NCI-H526 treated with DMSO at 0.1 percent for 48 hours (cell line): ENCODE measurements at places on chromosomes 12 and 14.

DNA sequence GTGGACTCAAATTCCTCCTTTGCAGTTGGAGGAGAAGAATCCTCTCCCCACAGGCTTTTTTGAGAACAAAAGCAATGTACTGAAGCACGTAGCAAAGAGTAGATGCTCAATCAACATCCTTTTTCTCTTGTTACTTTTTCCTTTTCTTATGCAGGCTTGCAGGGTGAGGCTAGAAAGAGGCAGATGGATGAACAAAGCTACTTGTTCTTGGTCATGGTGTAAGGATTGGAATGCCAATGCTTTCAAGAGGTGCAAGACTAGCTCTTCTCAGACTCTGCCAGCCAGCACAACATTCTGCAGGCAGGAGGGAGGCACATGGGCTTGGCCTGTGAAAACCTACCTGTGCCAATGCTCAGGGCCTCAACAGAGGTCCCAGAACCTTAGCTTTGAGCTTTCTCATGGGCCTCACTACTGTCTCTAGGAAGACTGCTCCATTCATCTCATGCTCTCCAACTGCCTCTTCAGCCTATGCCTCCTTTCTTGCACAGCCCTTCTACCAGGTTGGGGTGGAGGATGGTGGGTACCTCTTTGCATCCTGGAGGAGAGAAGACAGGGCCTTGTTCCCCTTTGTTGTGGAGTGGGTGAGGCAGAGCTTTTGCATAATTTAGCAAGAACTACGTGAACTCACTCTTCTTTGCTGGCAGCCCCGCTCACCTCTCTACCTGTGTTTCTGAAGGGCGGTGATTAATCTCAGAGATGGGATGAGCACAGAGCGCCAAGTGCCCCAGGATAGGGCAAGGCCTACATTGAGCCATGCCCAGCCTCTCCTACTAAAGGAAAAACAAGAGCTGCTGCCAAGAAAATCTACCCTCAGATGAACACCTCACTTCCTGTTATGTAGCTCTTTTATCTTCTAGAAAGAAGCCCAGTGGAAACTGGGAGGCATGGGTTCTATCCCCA is 1119.7 kb downstream of the VRK1 start:
- no peak for DNase-seq

- DNase-seq: no peak
Measured at GRCh38 chr12:120231316-120232011, 30.6 kb upstream of the RPLP0 start.

DNA sequence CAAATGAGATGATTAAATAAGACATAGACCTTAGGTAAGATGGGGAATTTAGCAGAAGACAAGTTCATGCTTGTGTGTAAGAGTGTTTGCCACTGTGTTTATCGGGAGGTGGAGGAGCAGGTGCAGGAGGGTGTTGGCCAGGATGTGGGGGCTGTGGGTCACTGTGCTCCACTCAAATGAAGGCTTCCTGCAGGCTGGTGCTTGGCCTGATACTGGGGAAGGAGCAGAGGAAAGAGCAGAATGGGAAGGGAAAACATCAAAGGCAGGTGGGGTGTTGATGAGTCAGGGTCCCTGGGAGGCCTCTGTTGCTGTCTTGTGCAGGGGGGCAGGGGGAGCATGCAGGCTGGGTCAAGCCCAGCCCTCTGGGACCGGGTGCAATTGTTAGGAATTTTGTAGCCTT is 126.5 kb downstream of the TSPAN9 start:
- no peak for DNase-seq

DNA sequence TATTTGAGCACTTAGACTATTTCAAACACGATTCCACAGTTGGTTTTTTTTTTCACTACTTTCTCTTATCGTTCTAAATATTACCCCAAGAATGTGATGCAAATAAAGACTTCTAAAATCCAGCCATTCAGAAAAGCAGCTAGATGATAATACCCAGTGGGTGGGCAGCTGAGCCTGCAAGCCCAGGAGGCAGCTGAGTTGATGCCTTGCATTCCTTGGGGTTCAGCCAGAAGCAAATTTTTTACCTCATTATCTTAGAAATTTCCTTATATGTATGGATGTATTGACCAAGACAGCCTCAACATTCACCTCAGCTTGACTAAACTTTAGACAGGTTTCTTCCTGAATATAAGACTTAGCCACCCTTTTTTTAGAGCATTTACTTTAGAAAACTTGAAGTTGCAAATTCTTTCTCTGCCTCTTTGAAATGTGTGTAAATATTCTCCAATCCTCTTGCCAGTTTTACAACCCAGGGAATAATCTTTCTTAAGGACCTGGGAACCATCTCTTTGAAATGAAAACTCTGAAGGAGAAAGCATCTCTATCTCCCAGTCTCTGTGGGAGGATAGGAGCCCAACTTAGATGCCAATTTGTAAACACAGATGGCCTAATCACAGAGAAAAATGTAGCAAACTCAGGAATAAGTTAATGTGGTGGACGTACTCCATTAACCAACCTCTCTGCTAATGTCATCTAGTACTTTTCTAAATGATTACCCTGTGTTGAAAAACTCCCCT is 52.2 kb upstream of the ANP32D start:
- DNase-seq: no peak

GRCh38 chr12:110636516-110636915 is 22.6 kb downstream of the TCTN1 start:
- no peak for DNase-seq

- DNase-seq: no peak
Measured at GRCh38 chr14:52078095-52078531, 9.3 kb upstream of the NID2 start.

- no peak for DNase-seq
Measured at GRCh38 chr14:104373055-104373854, 206.3 kb upstream of the C14orf180 start.

DNA sequence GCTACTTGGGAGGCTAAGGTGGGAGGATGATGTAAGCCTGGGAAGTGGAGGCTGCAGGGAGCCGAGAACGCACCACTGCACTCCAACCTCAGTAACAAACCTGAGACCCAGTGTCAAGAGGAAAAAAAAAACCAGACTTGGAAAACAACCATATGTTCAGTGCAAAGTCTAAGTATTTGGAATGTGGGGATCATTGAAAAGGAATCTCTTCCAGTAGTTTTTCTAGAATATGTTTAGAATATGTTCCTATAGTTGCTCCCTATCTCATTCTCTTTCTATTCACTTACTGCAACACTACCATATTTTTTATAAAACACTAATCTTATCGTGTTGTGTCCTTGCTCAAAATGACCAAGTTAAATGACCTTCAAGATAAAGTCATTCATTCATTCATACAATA is 423.5 kb upstream of the SOX5 start:
- no peak for DNase-seq

GRCh38 chr12:1947081-1947480 is 28.6 kb upstream of the CACNA2D4 start:
- DNase-seq: no peak

- DNase-seq: no peak
Measured at GRCh38 chr12:93009533-93009932, 80.4 kb upstream of the EEA1 start.

GRCh38 chr12:132063491-132063890 is 80.6 kb downstream of the DDX51 start:
- DNase-seq: no peak

DNA sequence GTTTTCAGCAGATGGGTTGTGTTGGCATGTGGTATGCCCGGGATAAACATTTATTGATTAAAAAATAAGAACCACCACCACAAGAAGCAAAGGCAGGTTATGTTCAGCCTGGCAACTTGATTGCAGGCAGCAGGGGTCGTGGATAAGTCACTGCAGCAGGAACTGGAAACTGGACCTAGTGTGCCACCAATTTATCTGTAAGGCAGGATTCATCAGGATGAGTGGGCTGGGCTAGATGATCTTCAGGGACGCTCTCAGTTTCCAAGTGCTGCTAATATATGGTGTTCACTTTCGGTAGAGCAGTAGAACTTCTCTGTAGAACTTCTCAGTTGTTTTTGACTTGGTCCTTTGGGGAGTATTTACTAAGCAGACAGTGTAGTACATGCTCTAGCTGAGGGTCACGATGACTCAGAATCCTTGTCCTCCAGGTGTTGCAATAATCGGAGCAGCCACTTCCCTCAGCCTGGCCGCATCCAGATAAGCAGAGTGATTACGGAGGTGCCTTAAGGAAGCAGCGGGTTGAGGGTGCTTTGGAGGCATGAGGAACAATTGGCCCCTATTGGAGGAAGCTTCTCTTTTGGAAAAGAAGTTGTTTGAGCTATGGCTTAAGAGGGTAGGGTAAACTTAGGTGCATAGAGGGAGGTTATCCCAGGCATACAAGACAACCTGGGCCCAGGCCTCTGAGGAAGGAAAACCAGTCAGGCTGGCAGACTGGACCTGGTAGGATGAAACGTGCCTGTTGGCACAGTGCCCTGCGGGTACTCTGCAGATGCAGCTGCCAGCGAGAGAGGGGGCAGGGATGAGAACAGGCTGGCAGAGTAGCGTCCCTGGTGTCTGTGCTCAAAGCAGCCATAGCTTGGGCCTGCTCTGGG is 104.0 kb downstream of the GPR135 start:
- DNase-seq: peak; percentile 76

GRCh38 chr12:46831335-46832129 is 5.7 kb upstream of the SLC38A4 start:
- no peak for DNase-seq

DNA sequence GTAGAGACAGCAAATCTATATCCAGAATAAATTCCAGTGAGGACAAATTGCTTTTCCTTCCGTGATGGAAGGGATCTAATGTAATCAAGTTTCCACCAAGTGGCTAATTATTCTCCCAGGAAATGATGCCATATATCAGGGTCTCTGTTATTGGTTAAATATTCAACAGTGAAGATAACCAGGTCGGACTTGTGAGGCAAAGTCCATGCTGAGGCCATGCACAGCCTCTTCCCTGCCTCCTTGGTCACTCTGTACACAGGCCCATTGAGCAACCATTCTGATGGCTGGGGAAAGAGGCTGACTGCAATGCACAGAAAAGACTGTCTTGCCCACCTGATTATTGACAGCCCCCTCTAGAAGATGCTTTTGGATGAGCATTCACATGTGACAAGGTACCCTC is 90.1 kb downstream of the TNFAIP2 start:
- DNase-seq: no peak

GRCh38 chr12:15544589-15544988 is 222.3 kb downstream of the PTPRO start:
- DNase-seq: no peak

GRCh38 chr12:60465060-60465459 is 869.2 kb downstream of the SLC16A7 start:
- DNase-seq: no peak

- DNase-seq: no peak
Measured at GRCh38 chr12:15664491-15664890, 124.7 kb downstream of the EPS8 start.

- no peak for DNase-seq
Measured at GRCh38 chr14:92916201-92916600, 6.7 kb upstream of the CHGA start.

DNA sequence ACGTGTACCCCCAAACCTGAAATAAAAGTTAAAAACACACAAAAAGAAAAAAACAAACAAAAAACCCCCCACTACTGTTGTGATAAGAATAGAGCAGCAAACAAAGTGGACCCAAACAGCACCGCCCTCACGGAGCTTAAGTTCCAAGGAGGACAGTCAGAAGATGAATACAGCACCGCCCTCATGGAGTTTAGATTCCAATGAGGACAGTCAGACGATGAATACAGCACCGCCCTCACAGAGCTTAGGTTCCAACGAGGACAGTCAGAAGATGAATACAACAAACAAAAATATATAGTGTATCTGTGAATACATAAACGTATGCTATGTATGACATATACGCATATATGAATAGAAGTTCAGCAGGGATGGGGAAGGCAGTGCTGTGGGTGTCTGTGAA is 353.8 kb downstream of the GLT1D1 start:
- DNase-seq: no peak

DNA sequence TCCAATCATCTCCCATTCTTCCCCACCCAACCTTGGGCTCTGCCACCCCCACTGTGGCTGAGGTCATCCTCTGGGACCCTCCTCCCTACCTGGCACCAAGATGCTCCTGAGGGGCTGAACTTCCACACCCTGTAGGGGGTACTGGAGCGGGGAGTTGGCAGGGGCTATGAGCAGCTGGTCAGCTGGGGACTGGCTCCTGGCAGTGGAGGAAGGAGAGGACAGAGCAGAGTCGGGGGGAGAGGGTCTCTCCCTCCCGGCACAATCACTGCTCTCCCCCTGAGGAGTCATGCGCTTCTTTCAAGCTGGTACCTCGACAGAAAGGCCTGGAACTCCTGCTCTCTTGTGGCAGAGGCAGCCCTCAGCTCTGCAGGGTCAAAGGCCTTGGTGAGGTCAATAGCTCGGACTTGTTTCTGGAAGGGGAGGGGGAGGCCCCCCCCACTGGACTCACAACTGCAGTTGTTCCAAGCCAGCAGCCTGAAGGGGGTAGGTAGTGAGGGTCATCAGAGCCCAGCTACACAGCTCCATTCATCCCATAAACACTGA is 2.0 kb downstream of the B4GALNT1 start:
- DNase-seq: no peak

GRCh38 chr12:114974826-114975639 is 291.1 kb upstream of the TBX3 start:
- no peak for DNase-seq

- no peak for DNase-seq
Measured at GRCh38 chr12:80472236-80472635, 28.2 kb downstream of the PTPRQ start.
